ENCODE measurements at places on chromosomes 12 and 14. TPM values are rescaled to one million over a fixed set of nuclear protein-coding genes. Genes with fewer than 3 reads are reported as not detected.

- no peak for DNase-seq
- no peak overlapping the region for H3K4me3 ChIP-seq
- peaks cover 54% of the 10 kb centered on the region for H3K36me3 ChIP-seq
- no peak overlapping the region for H3K27ac ChIP-seq
Measured at GRCh38 chr12:6461401-6462233, 8.9 kb downstream of the VAMP1 start.

- no peak for DNase-seq
- H3K4me1 ChIP-seq: no peaks in the 10 kb centered on the region
- H3K4me3 ChIP-seq: no peak overlapping the region
- no peaks in the 10 kb centered on the region for H3K36me3 ChIP-seq
- H3K27ac ChIP-seq: no peak overlapping the region
- H3K27me3 ChIP-seq: peaks cover 99% of the 10 kb centered on the region
Measured at GRCh38 chr12:53967421-53967925, 5.5 kb upstream of the HOXC11 start.

DNA sequence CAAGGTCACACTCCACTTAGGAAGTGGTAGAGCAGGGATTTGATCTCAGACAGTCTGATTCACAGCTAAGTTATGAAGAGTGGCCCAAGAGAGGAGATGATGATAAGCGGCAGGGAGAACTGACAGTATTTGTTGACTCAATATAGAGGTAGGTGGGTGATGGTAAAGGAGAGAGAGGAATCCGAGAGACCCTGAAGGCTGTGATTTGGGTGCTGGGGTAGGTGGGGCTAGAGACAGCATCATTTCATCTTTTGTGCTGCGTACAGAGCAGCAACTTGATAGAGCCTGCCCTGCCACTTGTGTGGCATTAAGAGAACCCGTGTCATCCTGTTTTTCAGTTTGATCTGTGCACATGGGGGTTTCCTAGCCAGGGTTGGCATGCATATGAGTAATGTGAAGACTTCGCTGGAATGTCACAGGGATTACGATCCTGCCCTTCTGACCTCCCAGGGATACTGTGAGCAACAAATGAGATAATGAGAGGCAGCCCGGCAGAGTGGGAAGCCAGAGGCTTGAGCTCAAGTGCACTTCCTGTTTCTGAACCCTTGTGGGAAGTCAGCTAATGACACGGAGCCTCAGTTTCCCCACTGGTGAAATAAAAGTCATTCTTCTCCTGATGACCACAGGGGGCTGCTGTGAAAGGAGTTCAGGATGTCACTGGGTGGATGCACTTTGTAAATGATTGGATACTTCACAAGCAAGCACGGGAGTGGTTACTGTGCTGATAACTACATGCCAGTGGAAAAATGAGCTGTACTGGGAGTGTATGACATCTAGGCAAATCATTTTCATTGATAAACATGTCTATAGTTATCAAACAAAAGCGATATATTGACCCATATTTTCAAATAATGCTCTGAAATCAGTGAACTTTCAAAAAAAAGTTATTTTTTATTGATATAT is 59.5 kb upstream of the IGF1 start:
- no peaks in the 10 kb centered on the region for H3K4me1 ChIP-seq
- no peaks in the 10 kb centered on the region for H3K36me3 ChIP-seq
- H3K27ac ChIP-seq: no peak overlapping the region
- no peak overlapping the region for H3K4me3 ChIP-seq

DNA sequence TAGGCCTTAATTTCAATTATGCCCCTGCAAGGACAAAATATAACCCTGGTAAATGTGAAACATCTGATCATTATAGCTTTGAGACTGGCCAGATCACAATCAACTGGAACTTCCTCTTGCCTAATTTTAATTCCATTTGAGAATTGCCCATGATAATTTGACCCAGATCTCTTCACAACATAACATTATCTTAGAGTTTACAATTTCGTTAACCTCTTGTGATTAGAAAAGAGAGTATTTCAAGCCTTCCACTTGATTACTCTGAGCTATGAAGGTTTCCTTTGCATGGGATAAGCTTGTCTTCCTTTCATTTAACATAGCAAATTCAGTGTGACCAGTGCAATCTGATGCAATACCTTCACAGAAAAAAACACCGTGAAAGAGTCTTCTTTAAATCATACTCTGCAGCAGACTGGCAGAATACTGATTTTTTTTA is 143.6 kb downstream of the DUSP6 start:
- no peak overlapping the region for H3K4me3 ChIP-seq
- no peaks in the 10 kb centered on the region for H3K36me3 ChIP-seq
- DNase-seq: no peak
- H3K27me3 ChIP-seq: no peaks in the 10 kb centered on the region
- H3K4me1 ChIP-seq: peaks cover 28% of the 10 kb centered on the region

The VEZT gene
- total RNA-seq: 35.5 TPM

The KRT73 gene
- total RNA-seq: not detected

All from HepG2 (cell line).